ENCODE measurements at places on chromosomes 6 and 20. TPM values are rescaled to one million over a fixed set of nuclear protein-coding genes. Genes with fewer than 3 reads are reported as not detected.

PPDPF gene
- 78.0 TPM for total RNA-seq

KIFC1 gene
- 20.0 TPM for total RNA-seq

KIAA1755 gene
- 0.64 TPM for total RNA-seq

THBS2 gene
- 478 TPM for total RNA-seq

EPB41L1 gene
- 9.1 TPM for total RNA-seq

BYSL gene
- 20.7 TPM for total RNA-seq

PROKR2 gene
- total RNA-seq: not detected

DYNLT2 gene
- 1.3 TPM for total RNA-seq

C6orf132 gene
- 2.6 TPM for total RNA-seq

ATP6V1G2 gene
- 1.3 TPM for total RNA-seq

TFAP2C gene
- total RNA-seq: 18.1 TPM

PLCB1 gene
- total RNA-seq: 19.0 TPM

TCP11 gene
- 0.32 TPM for total RNA-seq

MUC21 gene
- not detected for total RNA-seq

SNX21 gene
- 60.9 TPM for total RNA-seq

PAK5 gene
- not detected for total RNA-seq

CRISP2 gene
- not detected for total RNA-seq

C20orf202 gene
- not detected for total RNA-seq

LAMA2 gene
- total RNA-seq: 40.2 TPM

ARMH2 gene
- not detected for total RNA-seq

HCRTR2 gene
- not detected for total RNA-seq

B3GAT2 gene
- total RNA-seq: under 0.01 TPM

CRIP3 gene
- not detected for total RNA-seq

SLC22A23 gene
- 2.2 TPM for total RNA-seq

SLC22A16 gene
- not detected for total RNA-seq

SUMO4 gene
- 2.6 TPM for total RNA-seq
